ENCODE measurements at places on chromosomes 12 and 14.
A peak's percentile ranks its signal among the peaks of the same experiment; 100 is the strongest.

- no peak for DNase-seq
Observed at GRCh38 chr14:64963611-64964010, 8.5 kb downstream of the RAB15 start.

DNA sequence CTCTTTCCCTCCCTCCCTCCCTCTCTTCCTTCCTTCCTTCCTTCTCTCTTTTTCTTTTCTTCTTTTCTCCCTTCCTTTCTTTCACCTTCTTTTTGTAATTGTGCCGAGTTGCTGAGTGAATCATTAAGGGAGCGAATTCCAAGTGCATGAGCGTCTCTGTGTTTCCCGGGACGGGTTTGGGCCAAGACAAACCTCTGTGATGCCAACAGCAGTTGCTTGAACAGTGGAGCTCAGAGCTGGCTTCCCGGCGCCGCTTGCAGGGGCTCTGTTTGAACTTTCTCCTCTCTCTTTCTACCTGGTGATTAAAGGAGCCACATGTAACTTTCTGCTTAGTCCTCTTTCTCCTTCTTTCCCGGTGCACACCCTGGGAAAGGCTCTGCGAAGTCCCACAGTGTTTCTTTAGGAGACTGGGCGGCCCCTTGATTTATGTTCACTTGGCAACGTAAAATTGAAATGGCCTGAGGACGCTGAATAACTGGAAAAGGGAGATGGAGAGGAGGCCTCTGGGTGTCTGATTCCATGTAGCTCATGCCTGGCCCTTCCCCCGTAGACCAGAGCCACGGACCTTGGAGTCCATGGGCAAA is 33.7 kb upstream of the MAP1LC3B2 start:
- DNase-seq = peak; percentile 45

DNA sequence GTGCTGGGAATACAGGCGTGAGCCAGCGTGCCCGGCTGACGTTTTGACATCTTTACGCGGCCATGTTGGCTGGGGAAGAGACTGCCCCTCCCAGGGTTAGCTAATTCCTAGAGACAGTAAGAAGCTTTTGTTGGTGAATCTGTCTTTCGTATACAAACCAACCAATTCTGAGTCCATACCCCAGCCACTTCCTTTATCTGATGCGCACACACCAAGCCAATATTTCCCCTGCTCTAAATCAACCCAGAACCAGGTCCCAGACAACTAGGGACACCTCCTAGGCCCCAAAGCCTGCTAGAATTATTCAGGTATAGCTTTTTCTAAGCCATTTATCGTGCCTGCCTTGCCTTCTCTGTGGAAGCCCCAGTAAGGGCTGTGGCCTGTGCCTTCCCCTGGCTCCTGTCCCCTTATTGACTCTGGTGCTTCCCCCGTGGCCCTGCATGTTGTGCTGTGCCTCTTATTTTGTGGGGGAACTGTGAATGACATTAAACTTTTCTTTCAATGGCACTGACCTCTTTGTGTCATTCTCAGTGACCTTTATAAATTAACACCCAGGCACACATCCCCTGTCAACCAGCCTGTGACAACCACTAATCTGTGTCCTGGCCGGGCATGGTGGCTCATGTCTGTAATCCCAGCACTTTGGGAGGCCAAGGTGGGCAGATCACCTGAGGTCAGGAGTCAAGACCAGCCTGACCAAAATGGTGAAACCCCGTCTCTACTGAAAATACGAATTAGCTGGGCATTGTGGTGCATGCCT is 10.7 kb upstream of the EVL start:
- DNase-seq = no peak

GRCh38 chr14:66111891-66112290 is 374.3 kb upstream of the CCDC196 start:
- no peak for DNase-seq

DNA sequence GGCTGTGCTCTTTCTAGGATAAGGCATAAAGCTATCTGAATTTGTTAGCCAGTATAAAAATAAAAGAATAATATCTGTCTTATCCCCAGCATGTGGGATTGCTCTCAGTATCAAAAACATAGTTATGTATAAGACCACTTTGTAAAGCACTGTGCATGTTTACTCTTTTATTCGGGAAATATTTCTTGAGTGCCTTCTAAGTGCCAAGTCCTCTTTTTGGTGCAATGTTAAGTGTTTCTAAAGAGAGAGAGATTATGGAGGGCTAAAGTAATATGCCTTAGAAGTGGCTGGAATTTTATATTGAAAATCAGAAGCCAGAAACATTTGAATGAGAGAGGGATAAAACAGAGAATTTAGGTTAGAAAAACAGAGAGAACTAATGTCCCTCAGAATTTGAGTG is 212.0 kb downstream of the ALG10B start:
- no peak for DNase-seq

DNA sequence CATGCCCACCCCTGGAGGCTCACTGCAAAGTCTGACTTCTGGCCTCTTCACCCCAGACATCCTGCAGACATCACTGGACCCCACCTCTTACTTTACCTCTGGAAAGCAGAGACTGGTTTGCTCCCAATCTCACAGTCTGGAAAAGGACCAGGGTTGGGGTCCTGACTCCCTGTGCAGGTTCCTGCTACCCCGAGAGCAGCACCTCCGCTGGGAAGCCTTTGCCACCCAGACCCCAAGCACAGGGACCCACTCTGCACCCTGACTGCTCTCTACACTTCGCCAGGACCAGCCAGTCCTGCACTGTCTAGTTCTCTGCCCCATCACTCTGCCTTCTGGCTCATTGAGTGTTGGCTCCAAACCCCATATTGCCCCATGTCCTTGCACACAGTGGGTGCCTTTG is 16.0 kb downstream of the FOXN4 start:
- no peak for DNase-seq

DNA sequence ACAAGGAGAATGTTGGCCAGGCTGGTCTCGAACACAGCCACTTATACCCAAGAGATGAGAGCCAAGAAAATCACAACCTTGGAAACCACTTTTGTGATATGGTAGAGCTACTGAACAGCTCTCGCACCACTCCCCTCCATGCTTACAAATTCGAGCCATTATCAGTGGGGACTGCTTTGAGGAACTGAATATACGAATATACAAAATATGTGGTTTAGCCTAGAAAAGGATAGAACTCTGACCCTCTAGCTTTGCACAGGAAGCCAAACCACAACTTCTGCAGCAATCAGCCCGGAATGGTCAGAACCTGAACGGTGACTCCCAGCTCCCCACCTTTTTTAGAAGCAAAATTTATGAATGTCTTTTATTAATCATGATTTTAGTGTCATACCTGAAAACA is 129.8 kb upstream of the TMEM132C start:
- no peak for DNase-seq

DNA sequence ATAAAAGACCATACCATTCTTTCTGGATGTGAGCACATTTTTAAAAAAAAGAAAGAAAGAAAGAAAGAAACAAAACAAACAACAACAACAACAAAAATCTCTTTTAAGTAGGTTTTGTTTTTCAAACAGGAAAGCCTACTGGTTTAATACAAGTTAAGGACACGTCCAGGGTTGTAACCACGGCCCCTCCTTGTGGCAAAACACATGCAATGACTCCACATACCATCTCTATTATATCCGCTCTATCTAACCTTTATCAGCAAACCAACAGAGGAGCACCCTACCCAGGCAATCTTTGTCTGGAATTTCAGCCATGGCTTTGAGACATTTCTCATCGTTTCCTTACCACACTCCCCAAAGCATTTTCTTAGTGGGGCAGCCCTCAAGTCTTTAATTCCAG is 360.5 kb upstream of the TMPO start:
- DNase-seq = no peak

- no peak for DNase-seq
Observed at GRCh38 chr14:49640540-49641417, 5.7 kb upstream of the DNAAF2 start.

- no peak for DNase-seq
Observed at GRCh38 chr12:95412482-95413311, 61.3 kb upstream of the METAP2 start.

DNA sequence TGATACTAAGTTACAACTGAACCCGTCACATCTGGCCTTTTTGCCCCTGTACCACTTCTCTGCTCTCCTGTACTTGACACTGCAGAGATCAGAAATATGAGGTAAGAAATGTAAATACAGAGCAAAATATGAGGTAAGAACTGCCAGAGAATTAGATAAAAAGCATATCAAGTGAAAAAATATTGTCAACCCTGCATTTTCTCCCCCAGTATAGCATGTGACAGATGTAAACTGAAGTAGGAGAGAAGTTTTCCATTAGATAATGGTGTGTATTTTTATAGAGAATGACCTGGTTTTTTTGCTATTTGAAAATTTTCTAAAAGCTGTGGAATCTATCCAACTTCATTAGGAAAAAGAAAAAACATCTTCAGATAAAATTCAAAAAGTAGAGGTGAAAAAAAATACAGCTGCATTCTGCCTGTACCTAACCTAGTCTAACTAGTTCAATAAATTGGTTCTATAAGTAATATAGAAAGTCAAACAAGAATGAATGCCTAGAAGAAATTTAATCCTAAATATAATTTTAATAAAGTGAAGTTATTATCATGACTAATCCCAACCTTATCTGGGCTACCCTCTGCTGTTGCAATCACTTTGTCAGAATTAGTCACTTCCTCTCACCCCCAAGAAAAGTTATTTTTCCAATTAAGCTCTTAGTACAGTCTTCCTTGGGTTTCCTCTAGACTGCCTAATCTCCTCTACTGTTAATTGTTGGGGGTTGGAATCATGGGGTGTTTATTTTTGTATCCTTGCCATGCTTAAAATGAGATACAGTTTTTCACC is 210.0 kb downstream of the RASSF9 start:
- DNase-seq = no peak

DNA sequence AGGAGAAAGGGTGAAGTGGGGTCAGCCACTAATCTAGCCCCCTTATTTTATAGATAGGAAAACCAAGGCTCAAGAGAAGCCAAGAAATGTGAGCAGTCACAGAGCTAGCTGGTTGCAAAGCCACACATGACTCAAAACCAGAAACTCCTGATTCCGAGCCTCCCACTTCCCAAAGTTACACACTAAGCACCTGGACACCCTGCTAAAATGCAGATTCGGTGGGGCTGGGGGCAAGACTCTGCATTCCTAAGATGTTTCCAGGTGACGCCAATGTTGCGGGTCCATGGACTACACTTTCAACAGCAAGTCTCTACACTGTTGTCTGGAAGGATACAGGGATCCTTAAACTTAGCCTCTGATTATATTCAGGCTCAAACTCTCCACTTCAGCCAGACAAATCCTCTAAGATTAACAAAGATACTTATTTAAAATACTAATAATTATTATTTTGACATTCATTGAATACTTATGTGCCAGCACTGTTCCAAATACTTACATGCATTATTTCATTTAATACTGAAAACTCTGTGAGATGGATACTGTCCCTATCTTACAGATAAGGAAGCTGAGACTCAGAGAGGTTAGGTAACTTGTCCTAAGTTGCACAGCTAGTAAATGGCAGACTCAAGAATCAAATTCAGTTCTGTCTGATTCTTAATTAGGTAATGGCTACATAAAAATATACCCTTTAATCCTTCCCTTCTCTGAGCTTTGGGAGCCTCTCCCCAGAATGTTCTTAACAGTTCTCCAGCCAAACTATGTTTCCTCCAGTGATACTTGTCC is 81.4 kb downstream of the CRACR2A start:
- no peak for DNase-seq

- no peak for DNase-seq
Observed at GRCh38 chr14:67650694-67651093, 23.7 kb downstream of the VTI1B start.

GRCh38 chr14:20655851-20656250 is 14.4 kb upstream of the OR6S1 start:
- no peak for DNase-seq

DNA sequence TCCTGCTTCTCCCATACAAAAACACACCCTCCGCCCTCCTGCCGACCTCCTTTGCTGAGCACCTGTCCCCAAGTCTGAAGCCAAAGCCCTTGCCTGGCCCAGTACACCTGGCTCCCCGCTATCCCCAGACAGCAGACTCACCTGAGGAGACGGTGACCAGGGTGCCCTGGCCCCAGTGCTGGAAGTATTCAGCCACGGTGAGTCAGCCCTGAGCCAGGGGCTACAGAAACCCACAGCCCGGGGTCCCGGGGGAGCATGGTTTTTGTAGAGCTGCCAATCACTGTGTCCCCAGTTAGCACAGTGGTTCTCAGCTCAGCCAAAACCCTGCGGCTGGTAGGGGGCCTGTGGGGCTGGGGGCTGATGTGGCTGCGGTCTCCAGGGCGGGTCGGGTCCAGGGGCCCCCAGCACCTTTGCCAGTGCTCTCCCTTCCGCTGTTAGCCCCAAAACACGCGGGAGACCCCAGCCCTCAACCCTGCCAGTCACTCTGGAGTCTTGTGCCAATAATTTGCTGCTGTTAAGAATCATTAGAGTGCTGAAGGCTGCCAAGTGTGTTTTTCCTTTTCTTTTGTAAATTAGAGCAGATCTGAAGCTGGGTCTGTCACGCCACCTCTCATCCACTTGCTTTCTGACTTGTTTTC is 339.0 kb downstream of the TMEM121 start:
- no peak for DNase-seq

- no peak for DNase-seq
Observed at GRCh38 chr12:18340186-18340585, 78.9 kb downstream of the PIK3C2G start.

DNA sequence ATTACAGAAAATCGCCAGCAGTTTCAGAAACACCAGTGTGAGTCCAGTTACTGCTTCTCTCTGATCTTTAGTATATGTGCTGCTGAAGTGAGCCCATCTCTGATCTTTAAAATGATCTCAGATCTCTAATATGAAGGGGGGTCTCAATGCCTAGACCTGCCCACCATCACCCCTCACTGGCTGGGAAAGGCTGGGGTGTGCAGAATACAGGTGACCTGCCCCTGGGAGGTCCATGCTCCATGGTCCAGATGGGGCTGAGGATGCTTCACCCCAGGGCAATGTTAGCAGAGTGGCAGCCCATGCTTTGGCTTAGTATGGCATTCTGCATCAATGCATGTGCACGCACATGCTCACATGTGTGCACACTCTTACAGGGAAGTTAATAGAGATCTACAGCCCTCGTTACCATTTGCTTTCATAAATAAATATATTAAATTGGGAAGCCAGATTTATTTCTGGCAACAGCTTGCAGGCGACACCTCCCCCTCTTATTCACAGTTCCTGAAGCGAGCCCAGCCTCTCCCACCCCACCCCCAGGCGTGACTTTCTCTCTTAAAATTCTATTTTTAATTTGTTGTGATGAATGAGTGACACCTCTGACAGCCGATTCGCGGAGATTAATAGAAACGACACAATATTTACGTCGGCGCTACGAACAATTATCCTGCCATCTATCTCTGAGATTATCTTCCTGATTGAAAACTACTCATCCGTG is 104.7 kb upstream of the ESRRB start:
- no peak for DNase-seq

- no peak for DNase-seq
Observed at GRCh38 chr14:35295845-35296161, 3.6 kb downstream of the PSMA6 start.

Measured in transverse colon (tissue), 4 donors.